ENCODE measurements at places on chromosomes 2 and 18.
A peak's percentile ranks its signal among the peaks of the same experiment; 100 is the strongest.

GRCh38 chr18:35982409-35983114 lies 10.1 kb downstream of the RMP24 start:
- no peak for DNase-seq

GRCh38 chr18:63105636-63106316 lies 213.8 kb downstream of the BCL2 start:
- no peak for DNase-seq

DNA sequence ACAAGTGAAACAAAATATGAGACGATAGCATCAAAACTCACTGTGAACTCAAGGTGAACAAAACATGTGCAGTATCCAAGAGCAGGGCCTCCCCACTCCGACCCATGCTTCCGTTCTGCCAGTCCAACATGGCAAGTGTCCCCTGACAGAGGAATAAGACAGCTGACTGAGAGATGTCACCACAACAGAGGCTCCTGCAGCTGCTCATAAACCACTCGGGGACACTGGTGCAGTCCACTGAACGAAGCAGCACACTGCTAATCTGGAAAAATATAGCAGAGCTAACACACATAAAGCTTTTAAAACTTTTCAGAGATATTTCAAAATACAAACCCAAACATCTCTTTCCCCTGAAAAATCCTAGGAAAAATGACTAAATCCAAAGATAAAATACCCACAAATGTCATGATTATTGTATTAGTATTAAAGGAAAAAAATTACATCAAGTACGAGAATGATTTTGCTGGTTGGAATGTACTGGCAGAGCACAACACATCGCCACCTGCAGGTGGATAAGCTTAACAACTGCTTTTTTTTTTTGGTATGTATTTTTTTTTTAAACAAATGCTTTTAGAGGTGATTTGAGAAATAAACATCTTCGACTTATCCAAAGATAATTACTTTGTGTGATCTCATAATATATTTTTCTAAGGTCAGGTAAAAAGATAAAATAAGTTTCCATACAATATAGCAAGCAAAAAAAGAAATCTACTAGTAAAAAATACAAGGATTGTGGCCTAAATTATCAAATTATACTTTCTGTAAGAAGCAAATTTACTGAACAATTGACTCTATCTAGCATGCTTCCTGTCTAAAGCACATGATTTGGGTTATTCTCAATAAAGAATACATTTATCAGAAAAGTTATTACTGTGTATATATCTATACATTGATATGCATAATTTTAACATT lies 18.6 kb downstream of the THADA start:
- no peak for DNase-seq

DNA sequence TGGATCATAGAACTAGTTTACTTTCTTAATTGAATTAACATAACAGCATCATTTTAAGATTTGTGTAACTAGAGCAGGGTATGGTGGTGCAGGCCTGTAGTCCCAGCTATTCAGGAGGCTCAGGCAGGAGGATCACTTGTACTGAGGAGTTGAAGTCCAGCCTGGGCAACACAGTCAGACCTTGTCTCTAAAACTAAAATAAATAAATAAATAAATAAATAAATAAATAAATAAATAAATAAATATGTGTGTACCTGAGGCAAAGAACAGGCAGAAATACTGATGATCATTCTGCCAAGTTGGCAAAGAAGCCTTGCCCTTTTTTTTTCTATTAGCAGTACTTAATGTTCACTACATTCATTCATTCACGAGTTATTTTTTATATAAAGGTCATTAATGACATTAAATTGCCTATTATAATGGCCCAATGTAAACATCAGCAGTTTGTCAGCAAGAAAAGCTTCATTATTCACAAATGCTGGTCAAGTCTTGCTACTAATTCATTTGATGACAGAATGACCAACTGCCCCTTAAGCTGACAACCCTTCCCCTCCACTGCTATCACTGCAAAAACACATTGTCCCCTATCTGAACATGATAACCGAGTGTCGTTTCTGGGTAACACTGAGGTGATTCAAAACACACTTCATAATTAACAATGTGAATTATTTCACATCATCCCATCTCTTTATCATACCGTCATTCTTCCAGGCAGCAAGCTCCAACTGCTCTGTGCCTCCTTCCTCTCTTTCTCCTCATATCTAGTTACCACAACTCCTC lies 39.0 kb downstream of the ARL5A start:
- no peak for DNase-seq

GRCh38 chr2:27446057-27446456 lies 3.9 kb downstream of the KRTCAP3 start:
- no peak for DNase-seq

DNA sequence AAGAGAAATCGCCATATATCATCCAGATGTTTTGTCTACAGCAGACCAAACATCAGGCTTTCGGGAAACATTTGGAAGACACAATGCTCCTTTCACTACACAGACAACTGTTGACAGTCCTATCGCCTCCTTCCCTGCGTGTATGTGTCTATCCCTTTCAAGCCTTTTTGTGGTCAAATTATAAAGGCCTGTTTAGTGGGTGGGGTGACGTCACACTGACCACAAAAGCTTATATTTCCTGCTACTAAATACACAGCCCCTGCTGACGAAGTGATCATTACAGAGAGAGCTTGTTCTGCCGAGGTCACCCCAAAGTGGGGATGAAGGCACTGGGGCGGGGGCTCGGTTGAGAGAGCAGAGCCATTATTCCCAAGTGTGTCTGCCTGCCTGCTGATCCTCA lies 302.7 kb upstream of the TNP1 start:
- peak; percentile 19 for DNase-seq

DNA sequence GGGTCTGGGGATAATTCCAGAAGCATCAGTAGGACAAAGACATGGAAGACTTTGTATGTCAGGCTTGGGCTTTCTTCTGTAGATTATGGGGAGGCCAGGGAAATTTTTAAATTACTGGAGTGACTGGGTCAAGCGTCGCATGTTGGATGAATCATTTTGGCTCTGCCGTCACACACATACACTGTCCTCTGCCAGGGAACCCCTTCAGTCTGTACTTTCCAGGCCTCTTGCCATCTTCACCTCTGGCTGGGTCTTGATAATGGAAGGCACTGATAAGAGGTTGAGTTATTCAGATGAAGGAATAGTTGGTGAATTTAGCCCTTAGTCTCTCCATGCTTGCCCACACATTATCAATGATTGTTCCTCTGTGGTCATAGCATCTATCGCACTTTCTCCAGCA lies 895.1 kb upstream of the CELF4 start:
- DNase-seq = no peak

Data from stimulated activated CD4-positive, alpha-beta T cell treated with anti-CD3 and anti-CD28 coated beads, Interleukin-1b, Interleukin-23, amount 100 ng/mL, for 24 hours (primary cell).